ENCODE measurements at places on chromosomes 6 and 20. TPM values are rescaled to one million over a fixed set of nuclear protein-coding genes. Genes with fewer than 3 reads are reported as not detected.

- no peak for DNase-seq
These were observed 315.2 kb downstream of the ZFAND3 start for GRCh38 chr6:38134704-38135088.

DNA sequence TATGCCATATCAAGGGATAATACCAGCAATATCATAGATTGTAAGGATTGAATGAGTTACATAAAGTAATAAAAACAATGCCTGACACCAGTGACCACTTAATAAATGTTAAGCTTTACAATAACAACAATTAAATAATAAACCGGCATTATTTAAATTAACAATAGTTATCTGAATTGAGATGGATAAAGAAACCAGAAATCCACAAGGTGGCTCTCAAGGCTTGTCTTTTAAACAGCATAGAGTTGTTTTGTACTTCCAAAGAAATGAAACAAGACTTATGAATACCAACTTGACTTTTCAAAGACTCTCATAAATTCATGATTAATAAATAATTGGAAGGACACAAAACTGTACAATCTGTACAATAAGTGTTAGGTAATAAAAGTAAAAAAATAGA is 203.1 kb downstream of the ASCC3 start:
- DNase-seq = peak; percentile 15

- DNase-seq = no peak
These were observed 36.8 kb downstream of the PTPRK start for GRCh38 chr6:128483472-128484135.

DNA sequence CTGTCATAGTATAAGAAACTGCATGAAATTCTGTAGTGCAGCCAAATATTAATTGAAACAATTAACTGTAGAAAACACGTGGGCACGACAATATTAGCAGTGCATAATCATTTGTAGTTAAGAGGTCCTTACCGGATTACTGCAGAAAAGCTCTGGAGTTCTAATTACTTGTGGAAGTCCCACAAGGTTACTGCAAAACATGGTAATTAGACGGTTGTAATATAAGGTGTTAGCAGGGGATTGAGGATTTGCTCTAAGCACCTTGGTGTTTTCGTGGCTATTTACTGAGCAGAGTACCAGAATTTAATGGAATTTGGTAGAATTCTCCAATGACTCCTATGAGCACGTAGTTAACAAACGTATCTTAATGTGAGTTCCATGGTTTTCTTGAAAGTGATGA is 473.6 kb upstream of the AGPAT4 start:
- DNase-seq = no peak

- DNase-seq = no peak
These were observed 265.3 kb downstream of the DHX35 start for GRCh38 chr20:39227416-39227815.

DNA sequence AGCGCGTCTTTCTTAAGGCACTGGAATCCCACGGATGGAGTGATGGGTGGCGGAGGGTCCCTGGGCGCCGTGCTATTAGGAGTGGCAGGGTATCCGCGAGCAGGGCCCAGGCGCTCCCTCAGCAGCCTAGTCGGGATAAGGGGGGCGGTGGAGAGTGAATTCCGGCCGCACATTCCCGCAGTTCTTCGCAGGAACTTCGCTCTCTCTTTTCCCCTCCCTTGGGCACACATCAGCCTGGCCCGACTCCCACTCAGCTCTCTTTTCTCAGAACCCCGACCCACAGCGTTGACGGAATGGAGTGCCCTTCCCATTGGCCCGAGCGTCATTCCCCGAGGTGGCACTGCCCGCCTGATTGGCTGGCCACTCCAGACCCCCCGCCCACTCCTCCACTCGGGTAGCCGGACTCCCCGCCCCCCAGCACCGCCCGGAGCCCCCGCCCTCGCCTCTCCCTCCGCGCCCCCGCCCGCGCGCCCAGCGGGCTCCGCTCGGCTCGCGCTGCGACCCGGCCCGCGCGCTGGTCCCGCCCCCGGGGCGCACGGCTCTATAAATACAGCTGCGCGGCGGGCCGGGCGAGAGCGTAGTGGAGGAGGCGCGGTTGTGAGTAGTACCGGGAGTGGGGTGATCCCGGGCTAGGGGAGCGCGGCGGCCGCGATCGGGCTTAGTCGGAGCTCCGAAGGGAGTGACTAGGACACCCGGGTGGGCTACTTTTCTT is at the start of gene ID4:
Gene ID4 (plus strand): TSS at position 572 of the 712 bp plus-strand sequence. CDS start 385 bp downstream, outside the sequence.
- DNase-seq = peak; percentile 94

DNA sequence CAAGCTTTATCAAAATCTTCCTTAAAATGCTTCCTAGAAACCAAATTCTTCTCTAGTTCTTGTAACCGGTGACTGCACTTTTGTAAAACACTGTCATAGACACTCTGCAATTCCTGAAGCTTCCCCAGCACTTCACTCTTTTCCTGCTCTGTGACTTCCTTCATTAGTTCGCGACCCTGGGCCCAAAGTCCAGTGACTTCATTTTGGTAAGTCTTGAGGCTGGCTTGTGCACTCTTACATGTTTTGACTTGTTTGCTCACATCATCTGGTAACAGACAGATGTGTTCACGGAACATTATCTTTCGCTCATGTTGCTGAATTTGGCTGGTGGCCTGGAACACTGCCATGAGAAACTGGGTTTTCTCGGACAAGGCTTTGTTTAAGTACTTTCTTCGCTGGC is 306.2 kb downstream of the SYNE1 start:
- no peak for DNase-seq

- peak; percentile 83 for DNase-seq
These were observed 1.6 kb upstream of the SERPINB1 start for GRCh38 chr6:2843138-2843740.

GRCh38 chr6:110550353-110550752 is 73.9 kb upstream of the SLC22A16 start:
- no peak for DNase-seq

DNA sequence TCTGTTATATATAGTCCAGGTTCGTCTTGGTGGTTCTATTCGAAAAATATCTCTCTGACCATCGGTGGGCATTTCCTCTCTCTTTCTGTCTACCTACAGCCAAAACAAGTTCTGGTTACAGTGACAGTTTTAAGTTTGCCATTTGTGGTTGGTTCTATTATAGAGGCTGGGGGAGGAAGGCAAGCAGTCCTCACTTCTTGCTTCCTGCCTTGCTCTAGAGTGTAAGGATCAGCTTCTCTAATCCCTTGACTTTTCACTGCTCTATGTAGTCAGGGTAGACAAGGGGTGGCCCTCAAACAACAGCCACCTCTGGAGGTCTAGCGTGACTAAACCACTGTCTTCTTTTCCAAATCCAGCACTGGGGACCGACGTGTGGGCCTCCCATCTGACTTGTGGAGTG is 16.1 kb downstream of the E2F3 start:
- no peak for DNase-seq

DNA sequence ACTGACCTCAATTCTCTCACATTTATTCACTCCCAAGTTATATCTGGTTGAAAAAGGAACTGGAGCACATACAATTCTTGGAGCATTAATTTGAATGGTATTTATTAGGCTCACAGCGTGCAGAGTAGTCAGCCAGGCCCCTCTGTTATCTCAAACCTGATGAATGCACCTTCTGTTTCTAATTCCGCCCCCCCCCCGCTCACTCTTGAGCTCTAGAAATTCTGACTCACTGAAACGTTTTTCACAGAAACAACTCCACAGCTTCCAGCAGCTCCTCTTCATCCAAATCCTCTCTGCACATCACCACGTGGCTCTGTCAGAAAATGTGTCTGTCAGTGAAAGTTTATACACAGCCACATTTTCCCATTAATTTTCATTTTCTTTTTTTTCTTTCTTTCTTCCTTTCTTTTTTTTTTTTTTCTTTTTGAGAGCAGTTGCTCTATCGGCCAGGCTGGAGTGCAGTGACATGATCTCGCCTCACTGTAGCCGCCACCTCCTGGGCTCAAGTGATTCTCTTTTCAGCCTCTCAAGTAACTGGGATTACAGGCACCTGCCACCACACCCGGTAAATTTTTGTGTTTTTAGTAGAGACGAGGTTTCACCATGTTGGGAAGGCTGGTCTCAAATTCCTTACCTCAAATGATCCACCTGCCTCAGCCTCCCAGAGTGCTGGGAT is 109.4 kb downstream of the TBXT start:
- DNase-seq = peak; percentile 36

DNA sequence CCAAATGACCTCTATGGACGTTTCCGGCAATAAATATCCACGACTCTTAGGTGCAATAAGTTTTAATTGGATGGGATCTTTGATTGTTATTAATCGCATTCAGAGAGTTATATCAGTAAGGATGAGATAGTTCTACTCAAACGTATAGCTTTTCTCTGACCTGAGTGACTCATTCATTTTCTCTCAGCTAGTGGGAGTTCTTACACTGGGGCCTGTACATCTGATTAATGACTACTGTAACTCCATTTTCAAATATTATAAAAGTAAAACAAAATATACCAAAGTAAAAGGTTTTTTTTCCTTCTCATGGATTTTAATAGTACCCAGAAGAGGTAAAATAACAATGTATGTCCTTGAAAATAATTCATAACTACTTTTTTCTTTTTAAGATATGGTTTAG is 41.1 kb upstream of the SAMD5 start:
- DNase-seq = no peak

- no peak for DNase-seq
These were observed 780.0 kb downstream of the BCKDHB start for GRCh38 chr6:80886475-80886874.

GRCh38 chr6:15285682-15286294 is 39.9 kb downstream of the JARID2 start:
- DNase-seq = peak; percentile 48

- DNase-seq = no peak
These were observed 13.4 kb downstream of the CAPN11 start for GRCh38 chr6:44171899-44172546.

DNA sequence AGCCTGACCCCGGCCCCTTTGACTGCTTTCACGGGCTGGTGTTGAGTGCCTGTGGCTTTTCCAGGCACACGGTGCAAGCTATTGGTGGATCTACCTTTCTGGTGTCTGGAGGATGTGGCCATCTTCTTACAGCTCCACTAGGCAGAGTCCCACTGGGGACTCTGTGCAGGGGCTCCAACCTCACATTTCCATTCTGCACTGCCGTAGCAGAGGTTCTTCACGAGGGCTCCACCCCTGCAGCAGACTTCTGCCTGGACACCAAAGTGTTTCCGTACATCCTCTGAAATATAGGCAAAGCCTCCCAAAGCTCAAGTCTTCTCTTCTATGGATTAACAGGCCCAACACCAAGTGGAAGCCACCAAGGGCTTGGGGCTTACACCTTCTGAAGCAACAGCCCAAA is 691.5 kb upstream of the POU3F2 start:
- no peak for DNase-seq

DNA sequence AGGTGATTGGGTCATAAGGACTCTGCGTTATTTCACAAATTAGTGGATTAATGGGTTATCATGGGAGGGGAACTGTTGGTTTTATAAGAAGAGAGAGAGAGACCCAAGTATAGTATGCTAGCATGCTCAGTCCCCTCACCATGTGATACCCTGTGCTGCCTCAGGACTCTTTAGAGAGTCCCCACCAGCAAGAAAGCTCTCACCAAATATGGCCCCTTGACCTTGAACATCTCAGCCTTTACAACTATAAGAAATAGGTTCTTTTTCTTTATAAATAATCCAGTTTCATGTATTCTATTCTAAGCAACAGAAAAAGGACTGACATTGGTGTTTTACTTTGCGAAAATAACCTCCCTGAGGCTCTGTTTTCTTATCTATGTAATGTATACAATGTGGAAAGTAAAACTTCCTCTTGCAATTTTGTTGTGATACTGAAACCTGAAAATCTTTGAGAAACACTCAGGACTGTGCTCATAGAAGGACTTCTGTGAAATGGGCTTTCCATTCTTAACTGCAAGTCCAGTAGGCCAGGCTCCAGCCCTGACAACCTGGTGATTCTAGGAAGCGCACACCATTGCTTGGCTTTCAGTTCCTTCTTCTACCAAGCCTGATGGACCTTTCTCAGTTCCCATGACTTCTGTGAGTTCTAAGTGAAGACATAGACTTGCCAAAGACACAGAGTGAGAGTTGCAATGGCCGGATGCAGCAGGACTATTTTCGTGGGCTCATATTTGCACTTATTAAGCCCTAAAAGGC is 21.9 kb downstream of the SIRPD start:
- DNase-seq = no peak

- DNase-seq = no peak
These were observed 14.9 kb upstream of the BLOC1S5 start for GRCh38 chr6:8079126-8079525.

GRCh38 chr20:18767676-18768075 is 45.9 kb upstream of the SCP2D1 start:
- DNase-seq = no peak

DNA sequence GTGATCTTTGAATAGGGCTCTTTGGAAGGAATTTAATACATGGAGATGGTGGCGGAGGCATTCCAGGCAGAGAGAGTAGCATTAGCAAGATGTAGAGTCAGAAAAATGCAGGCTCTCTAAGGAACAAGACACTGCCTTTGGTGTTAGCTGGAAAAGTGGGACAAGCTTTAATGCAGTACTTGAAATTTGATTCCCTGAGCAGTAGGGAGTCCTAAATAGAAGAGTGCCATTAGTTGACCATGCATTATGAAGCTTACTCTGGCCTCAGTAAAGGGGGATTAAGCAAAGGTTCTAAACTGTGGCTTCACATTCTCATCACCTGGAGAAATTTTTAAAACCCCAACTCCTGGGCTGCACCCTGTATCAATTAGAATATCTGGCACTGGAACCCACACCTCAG is 494.8 kb upstream of the SOX4 start:
- no peak for DNase-seq

DNA sequence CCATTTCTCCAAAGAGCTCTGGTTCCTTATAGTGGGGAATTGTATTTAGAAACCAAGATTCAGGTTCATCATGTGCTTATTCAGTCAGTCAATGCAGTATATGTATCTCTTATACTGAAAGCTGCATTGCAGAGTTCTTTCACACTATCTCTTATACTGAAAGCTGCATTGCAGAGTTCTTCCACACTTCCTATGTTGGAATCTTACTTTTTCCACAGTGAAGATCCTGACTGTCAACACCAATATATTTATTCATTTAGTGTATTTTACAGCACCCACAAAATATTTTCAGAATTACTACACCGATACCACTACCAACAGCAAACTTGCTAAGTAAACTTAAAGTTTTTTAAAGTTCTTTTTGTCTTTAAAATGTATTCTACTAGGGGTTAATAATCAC is 349.3 kb upstream of the MMS22L start:
- no peak for DNase-seq

DNA sequence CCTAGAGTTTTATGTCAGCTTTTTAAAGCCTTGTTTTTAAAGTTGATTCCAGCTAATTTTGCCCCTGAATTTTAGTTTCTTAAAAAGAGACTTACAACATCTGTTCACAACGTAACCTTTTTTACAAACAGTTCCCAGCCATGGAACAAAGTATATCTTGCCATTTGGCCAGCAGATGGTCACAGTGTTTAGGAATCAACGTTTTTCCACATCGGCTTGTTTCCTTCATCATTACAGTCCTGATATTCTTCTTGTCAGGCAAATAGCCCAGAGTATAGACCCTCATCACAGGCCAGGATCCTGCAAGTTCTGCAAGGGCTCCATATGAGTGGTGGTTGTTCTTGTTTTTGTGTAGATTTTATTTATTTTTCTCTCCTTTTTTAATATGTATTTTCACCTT is 341.7 kb upstream of the HTR1E start:
- DNase-seq = no peak

The ACSS2 gene
- total RNA-seq = 34.2 TPM

The IPCEF1 gene
- 1.6 TPM for total RNA-seq

The TPD52L2 gene
- total RNA-seq = 152 TPM

The ADGRF1 gene
- 37.3 TPM for total RNA-seq

All from M059J (cell line).